ENCODE measurements at places on chromosomes 2 and 18.

DNA sequence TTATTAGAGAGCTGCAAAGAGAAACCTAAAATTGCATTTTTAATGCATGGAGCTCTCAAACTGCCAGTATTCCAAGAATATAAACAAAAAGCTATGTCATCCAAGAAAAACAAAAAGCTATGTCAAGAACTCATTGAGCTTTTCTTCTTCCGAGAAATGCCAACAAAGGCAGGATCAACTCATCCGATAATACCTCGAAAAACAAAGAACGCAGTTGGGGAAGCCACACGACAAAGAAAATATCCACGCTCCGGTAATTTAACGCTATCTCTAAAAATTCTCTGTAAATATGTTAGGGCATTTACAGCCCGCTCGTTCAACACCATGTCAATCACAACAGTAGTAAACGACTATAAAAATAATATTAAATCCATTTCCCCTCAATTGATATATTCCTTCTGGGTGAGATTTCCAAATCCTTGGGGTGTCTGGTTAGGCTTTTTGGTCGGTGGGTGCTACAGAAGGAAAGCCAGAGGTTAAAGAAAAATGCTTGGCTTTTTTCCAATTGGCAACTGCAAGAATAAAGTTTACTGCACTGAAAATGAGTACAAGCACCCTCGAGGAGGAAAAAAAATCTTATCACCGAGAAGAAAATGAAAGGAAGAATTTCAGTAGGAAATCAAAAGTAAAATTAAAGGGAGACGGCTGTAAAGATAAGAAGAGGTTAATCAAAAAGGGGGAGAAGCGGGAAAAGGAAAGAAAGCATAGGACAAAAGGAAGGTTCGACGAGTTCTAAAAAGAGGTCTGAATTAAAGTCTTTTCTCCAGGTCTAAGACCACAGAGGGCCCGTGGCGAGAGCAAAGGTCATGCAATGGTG is 856 bp downstream of the TIA1 start:
- DNase-seq: peak; percentile 1

DNA sequence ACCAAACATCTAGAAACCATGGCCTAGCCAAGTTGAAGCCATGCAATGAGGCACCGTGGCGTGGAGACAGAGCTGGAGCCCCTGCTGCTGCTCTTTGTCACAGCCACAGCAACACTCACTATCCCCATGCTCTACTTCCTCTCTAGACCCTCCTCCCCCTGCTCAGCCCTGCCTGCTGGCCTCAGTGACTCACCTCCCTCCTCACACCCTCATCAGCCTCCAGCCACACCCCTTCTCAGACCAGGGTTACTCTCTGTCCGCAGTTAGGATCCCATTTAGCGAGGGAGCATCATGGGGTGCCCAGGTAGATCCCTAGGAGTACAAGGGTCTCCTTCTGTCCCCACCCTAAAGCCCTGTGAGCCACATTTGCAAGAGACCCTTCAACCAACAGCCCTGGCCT is 25.4 kb upstream of the SOX11 start:
- DNase-seq: no peak

DNA sequence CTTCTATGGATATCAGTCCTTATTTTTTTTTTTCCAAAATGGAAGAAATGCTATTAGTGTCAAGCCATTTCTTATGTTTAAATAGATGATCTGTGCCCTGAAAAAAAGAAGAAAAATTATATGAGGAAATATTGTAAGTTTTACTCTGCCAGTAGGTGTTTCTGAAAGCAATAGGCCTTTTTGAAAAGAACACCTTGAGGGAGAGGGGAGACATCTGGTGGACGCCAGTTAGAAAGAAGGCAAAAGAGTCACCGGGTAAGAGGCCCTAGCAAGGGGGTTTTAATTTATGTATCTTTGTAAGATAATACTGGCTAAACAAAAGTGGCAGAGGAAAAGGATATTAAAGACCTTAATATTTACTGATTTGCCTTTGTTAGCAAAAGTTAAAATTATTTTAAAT is 56.1 kb downstream of the DYNAP start:
- DNase-seq: peak; percentile 24

- no peak for DNase-seq
These were observed 151.4 kb downstream of the RPIA start for GRCh38 chr2:88842656-88843460.

GRCh38 chr2:239884051-239884405 is 141.1 kb downstream of the NDUFA10 start:
- DNase-seq: no peak

DNA sequence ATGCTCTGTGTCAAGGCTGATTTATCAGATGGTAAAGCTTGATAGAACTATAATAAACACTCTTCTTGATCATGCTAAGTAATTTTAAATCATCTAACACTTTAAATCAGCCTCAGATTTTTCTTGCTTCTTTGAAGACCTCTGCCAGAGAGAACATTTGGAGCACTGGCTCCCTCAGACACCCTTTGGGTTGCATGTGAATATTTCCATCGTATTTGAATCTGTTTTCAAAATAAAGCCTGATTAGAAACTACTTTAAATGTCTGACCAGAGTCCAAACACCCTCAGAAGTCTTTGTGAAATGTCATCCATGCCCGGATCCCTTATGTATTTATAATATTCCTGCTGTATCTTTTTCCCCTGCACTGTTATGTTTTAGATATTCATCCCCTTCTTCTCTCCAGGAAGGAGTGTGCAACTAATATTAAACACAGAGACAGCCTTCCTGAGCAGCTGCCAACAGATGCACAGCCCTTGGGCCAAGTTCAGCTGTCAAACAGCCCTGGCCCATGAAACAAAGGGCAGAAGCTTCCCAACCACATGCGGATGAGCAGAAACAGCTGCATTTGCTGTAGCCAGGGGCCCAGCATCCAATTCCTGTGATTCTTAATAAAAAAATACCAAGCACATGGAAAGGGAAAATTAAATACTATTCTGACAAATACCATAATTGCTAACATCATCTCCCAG is 46.5 kb downstream of the DPP10 start:
- no peak for DNase-seq

GRCh38 chr2:113133704-113134598 is 6.6 kb downstream of the IL1RN start:
- DNase-seq: no peak

DNA sequence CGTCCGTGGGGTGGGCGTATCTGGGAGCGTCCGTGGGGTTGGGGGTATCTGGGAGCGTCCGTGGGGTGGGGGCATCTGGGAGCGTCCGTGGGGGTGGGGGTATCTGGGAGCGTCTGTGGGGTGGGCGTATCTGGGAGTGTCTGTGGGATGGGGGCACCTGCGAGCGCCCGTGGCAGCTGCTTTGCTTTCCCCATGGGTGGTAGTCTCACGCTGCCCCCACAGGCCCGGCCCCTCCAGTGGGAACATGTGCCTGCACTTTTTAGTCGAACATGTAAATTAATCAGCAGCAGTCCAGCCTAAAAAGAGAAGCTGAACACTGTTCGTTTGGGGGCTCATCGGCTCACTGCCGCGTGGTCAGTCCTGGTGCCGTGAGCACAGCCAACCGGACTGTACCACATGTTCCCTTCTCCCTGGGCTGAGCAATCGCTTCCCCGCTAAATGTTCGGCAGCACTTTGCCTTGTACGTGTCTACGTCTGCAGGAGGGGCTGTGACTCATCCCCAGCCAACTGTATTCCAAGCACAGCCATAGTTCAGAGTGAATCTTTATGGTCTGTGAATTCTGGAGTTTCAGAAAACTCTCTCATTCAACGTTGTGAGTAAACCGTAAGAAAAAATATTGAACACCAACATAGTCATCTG is 271.5 kb downstream of the AGAP1 start:
- no peak for DNase-seq

DNA sequence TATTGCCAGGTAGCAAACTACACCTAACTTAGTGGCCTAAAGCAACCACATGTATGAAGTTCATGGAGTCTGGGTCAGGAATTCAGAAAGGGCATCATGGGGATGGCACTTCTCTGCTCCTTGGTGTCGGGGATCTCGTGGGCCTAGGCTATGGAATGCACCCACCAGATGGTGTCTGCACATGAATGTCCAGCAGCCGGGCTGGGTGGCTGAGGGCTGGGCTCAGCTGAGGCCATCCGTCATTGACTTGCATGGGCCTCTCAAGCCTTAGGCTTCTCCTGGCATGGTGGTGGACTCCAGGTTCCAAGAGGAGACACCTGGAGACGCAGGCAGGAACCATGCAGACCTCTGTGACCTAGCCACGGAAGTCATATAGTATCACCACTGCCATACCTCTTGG is 26.0 kb upstream of the RPL31 start:
- DNase-seq: no peak

DNA sequence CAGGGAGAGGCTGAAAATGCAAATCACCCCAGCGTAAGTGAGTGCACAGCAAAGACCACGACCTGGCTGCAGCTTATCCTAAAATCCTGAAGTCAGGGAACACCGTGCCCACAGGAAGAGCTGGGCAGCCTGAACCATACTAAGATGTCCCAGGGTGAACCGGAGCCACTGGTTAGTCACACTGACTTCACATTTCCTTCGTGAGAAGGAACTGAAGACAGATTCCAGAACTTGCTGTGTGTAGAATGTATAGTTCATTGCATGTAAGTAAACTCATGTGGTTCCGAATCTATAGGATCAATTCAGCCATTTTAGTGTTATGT is 84.6 kb upstream of the NDUFV2 start:
- no peak for DNase-seq

DNA sequence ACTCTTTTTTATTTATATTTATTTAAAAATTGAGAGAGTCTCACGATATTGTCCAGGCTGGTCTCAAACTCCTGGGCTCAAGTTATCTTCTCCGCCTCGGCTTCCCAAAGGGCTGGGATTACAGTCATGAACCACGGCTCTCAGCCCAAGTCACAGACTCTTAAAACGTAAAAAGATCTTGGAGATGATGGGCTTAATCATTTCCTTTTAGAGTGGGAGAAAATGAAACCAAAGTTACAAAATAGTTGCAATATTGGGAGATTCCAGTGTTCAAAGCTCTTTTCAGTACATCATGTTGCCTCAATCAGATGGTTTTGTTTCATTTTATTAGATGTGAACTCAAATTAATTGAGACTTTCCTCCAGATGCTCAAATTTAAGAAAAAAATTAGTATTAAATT is 151.4 kb upstream of the XPO1 start:
- no peak for DNase-seq

DNA sequence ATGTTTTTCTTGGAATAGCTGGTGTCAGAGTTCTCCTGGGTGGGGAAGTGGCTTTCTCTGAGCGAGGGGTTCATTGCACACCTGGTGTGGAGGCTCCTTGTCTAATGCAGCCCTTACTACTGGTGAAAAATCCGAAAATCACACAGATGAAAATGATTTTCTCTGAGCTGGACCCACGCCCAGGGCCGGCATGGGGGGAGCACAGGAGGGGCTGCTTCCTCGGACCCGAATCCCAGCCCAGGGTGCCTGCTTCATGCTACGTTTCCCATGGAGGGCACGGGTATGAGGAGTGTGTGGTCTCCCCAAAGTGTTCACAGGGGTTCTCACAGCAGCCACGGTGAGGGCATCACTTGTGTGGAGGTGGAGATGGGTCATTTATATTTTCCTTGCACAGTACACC is 288.0 kb upstream of the HDAC4 start:
- DNase-seq: no peak

GRCh38 chr2:9565436-9566153 is 10.0 kb upstream of the ADAM17 start:
- DNase-seq: no peak

GRCh38 chr18:79768745-79769144 is 29.0 kb upstream of the KCNG2 start:
- DNase-seq: no peak

GRCh38 chr2:86480105-86480504 is 38.9 kb downstream of the KDM3A start:
- no peak for DNase-seq

- no peak for DNase-seq
These were observed 33.6 kb downstream of the CRACDL start for GRCh38 chr2:98902209-98903063.

DNA sequence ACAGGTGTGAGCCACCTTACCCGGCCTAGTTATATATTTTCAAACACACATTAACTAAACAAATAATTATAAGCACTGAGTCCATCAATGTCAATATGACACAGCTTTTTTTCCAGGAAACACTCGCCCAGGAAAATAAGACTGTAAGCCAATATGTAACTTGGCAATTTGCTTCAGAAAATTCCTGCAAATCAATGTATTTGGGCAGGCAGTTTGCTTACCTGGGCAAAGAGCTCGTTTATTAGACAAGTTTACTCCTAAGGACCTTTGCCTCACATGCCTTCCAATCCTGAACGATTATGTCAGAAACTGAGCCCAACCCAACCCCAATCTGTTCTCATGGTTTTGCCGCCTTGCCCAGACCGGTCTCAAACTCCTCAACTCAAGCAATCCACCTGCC is 34.7 kb upstream of the NDUFV2 start:
- DNase-seq: no peak

DNA sequence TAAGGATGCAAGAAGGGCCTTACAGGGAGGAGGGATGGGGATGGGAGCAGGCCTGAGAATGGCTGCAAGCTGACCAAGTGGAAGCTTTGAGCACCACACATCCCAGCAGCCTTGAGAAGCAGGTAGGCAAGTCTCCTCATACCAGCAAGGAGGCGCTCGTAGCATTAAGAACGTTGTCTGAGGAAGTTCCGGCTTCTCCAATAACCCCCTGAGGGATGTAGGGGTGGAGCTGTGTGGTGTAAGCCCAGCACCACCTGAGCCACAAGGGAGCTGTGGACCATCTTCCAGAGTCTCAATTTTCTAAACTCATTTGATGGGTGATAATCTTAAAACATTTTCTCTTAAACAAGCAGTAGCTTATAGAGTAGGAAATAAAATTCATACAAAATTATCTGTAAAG is 50.6 kb downstream of the ST3GAL5 start:
- DNase-seq: no peak

DNA sequence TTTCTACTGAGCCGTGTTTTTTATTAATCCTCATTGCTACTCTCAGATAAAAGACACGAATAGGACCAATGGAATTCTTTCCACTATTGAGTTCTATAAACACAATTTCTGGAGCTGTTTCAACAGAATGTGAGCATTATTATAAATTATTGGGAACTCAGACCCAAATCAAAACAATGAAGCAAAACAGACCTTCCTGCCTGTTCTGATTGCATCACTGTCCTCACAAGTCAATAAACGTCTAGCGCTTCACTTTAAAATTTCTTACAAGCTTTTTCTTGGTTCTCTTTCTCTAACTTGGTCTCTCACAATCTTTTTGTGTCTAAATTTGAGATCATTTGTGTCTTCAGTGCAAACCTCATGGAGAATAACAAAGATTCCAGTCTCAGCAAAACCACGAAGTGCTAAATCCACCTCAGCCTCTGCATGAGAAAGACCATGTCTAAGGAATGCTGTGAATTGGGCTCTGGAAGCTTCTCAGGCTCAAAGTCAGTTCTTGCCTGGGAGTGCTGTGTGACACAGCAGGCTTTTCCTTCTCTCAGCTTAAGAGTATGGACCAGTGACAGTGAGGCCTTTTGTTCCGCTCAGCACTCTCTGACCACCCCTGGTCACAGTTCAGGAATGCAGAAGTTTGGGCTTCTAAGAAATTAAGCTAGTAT is 22.8 kb downstream of the ARHGAP28 start:
- no peak for DNase-seq

DNA sequence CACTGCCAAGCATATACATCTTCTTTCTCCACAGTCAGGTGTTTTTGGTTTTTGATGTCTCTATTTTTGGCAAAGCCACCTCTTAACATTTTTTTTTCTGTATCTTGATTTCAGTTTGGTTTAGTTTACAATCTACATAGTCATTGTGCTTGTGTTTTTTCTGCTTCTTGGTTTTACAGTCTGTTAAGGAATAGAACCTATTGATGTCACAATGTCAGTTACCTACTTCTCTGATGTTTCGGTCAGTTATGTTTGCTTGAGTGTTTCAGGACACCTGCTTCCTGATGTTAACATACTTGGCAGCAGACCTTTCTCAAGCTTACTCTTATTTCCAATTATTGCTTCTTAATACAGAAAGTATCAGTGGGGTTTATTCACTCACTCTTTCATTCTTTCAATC is 253.3 kb downstream of the SPAG16 start:
- no peak for DNase-seq
